Anterior cingulate cortex (tissue), 58 donors: ENCODE measurements at places on chromosomes 6 and 20.

GRCh38 chr20:4065391-4065844, 50.1 kb upstream of the RNF24 start:
- DNase-seq: no peak

- DNase-seq: no peak
Measured at GRCh38 chr6:87779542-87779941, 77.5 kb upstream of the AKIRIN2 start.

DNA sequence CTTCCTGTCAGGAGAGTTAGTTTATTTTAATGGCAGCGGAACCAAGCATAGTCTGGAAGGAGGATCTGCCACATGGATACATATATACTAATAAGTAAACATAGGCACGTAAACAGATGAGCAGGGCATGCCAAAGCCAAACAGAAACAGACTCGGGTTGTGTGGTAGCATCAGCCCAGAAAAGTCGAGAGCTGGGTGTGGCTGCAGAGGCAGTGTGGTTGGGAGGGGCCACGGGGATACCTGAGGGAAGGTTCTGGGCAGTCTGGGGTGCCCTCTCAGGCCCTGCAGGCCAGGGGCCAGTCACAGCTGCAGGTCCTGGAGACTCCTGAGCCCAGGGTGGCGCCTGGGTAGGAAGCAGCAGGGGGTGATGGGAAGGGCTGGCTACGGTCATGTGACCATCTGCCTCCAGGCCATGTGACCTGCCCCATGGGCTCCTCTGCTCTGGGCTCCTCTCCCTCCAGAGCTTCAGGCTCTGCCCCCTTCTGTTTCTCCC, 42.8 kb upstream of the MRPS10 start:
- no peak for DNase-seq

DNA sequence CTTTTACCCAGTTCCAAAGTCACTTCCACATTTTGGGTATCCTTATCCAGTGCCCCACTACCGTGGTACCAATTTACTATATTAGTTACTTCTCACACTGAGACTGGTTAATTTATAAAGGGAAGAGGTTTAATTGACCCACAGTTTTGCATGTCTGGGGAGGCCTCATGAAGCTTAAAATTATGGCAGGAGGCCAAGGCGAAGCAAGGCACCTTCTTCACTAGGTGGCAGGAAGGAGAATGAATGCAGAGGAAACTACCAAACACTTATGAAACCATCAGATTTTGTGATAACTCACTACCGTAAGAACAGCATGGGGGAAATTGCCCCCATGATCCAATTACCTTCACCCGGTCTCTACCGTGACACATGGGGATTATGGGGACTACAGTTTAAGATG, 106.7 kb upstream of the SAMD5 start:
- DNase-seq: no peak

GRCh38 chr6:170135821-170136471, 154.9 kb downstream of the DLL1 start:
- DNase-seq: no peak

GRCh38 chr6:17621003-17621402, 20.9 kb downstream of the FAM8A1 start:
- DNase-seq: no peak

GRCh38 chr20:60837173-60837770, 414.8 kb upstream of the CDH4 start:
- no peak for DNase-seq

DNA sequence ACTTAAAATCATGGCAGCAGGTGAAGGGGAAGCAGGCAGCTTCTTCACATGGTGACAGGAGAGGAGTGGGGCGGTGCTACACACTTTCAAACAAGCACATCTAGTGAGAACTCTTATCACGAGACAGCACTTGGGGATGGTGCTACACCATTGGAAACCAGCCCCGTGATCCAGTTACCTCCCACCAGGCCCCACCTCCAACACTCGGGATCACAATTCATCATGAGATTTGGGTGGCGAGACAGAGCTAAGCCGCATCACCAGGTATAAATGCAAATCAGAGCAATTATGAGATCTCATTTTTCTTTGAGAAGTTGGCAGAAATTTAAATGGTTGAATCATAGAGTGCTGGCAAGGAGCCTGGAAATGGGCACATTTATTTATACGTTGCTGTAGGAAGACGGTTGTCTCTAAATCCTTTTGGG, 31.4 kb downstream of the IGF2R start:
- no peak for DNase-seq

DNA sequence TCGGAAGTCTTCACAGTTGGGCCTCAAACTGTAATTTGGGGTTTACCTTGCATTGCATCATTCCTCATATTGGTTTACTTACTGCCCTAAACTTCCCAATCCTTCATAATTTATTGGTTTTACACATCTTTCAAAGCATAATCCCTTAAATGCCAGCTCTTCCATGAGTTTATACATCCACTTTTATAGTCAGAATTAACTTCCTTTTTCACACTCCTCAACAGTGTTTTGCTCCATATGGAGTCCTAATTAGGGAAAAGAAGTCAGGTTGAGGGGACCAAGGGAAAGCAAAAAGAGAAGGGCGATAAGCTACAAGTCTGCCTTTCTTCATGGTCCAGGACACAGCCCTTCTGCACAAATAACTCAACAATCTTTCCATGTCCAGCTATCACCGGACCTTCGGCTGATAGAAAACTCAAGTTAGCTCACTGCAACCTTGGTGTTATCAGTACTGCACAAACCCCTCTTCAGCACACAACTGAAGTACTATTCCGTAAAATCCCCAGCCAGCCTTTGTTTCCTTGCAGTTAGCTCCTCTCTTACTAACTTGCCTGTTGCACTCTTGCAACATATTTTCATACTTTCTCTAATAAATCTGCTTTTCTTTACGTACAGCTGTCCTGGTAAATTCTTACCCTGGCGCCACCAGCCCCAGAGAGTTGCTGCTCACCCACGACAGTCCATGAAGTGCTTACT, 2.0 kb downstream of the EEF1E1 start:
- no peak for DNase-seq

GRCh38 chr6:37971266-37971665, 151.7 kb downstream of the ZFAND3 start:
- no peak for DNase-seq

DNA sequence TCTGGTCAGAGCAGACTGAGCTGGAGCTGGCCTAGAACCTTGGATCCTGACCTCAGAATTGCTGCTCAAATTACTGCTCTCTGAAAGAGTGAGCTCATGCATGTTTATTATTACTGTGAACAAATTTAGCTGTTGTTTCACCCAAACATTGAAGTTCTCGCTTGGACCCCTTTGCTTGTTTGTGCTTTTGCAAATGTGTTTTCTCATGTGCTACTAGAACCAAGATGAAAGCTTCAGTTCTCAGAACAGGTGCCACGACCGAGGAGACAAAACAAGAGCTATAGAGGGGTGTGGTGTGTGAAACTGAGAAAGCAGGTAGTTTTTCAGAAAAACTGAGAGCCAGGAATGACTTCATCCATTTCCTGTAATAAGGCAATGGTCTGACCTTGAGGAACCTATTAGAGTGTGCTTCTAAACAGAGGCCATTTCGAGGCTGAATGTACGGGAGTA, 50.0 kb upstream of the ESR1 start:
- no peak for DNase-seq

GRCh38 chr6:162078126-162078525, 649.4 kb downstream of the PRKN start:
- no peak for DNase-seq

GRCh38 chr6:158066136-158066781, 84.6 kb downstream of the SYNJ2 start:
- no peak for DNase-seq

- DNase-seq: no peak
Measured at GRCh38 chr6:90583179-90583835, 3.6 kb downstream of the MAP3K7 start.

DNA sequence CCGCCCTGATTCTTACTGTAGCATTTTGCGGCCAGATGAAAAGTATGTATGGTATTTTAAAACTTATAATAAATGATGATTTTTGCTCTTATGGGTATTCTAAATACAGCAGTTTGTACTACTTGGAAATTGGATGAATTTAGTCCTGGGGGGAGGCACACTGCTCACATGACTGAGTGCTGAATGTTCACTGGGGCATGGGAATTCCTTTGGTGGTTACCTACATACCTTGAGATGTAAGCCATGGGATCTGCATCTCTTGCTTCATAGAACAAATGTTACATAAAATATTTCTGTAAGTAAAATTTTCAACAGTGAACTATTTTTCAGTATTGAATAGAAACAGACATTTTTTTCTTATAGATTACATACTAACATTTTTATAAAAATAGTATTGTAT, 71.1 kb downstream of the FIG4 start:
- no peak for DNase-seq

GRCh38 chr6:39903656-39904055, 30.6 kb downstream of the MOCS1 start:
- no peak for DNase-seq

DNA sequence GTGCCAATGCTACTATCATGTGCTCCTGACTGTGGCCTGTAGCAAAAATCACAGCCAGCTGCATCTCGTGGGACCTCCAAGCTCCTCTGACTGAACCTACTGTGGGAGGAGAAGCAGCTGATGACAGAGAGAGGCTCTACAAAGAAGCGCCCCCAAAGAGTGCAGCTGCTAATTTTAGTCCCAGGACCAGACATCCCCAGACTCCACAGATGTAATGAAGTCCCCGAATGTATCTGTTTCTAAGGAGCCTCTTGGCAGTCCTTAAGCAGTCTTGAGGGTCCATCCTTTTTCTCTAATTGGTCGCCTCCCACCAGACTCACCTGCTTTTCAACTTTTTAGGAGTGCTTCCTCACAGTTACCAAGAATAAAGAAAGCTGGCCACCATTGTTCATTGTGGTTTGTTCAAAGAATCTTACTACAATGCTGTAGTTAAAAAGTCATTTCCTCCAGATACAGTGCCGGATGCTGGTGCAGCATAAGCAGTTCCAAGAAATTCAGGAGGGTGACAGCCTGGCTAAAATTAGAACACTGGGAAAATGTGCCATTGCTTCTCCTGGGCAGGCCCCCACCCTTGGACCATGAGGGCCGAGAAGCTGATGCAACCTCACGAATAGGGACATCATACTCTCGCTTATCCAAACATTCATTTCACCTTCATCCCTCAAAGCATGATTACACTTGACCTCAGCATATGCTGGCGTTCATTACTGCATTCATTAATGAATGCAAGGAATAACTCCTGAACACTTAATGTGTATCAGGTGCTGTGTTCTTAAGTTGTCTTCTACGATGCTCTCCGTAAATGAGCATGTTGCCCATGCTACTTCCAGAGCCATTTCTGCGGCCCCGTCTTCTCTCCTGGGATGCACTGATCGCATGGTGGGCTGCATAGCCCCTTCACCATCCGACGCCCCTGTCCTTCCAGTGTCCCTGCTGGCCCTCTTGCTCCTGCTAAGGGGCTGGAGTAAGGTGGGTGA, 66.4 kb downstream of the LY86 start:
- DNase-seq: no peak

- DNase-seq: no peak
Measured at GRCh38 chr20:1844325-1845162, 50.7 kb upstream of the SIRPA start.

DNA sequence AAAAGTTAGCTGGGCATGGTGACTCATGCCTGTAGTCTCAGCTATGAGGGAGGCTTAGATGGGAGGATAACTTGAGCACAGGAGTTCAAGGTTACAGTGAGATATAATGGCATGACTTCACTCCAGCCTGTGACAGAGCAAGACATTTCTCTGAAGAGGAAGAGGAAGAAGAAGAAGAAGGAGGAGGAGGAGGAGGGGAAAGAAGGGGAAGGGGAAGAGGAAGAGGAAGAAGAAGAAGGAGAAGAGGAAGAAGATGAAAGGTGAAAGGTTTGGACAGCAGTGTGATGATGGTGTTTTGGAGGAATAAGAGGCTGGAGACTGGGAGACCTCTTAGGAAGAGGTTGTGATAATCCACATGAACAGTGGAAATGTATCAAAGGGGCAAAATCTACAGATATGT, 410.7 kb upstream of the JAG1 start:
- no peak for DNase-seq

DNA sequence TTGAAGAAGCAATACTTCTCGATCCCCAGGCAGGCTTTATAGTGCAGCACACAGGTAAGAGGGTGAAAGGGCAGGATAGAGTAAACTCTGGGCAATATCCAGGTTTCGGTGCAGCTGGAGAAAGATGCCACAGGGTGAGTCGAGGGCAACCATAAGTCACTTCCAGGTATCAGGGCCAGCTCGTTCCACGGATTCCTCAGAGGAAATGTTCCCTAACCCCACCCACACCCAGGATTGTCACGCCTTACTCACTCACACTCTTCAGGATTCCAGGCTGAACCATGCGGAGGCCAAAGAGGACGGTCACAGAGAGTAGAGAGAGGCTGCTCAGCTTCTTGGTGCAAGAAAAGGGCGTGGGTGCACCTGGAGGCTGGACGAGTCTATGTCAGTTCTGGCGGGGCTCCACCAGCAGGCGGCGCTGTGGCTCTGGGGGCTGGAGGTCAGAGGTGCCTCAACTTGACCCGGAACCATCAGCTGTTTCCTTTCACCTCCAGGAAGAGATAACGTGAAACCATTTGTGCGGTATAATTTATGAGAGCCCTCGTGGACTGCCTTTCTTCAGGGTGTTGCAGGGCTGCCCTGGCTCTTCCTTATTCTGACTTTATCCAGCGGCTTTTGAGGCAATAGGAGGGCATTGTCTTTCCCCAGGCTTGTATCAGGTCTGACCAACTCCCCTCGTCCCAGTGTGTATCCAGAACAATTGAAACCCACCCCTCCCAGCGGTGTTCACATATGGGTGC, 14.5 kb upstream of the WFDC12 start:
- no peak for DNase-seq

DNA sequence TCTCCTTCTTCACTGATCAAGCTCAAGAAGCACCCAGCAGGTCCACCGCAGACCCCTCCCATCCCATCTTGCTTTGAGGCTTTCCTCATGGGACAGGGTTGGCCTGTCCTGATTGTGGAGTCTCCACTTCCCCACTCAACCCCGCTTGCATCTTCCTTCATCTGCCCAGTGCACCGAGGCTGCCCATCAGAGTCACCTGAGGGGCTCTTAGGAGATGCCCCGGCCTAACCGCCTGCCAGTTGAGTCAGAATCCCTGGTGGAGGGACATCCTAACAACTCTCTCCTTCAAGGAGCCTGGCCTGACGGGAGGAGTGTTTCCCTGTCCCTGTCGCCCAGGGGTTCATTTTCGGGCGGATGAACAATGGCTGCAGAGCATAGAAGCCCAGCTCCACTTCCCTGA, 46.1 kb downstream of the RBM38 start:
- DNase-seq: no peak

GRCh38 chr20:18719426-18719825, 94.2 kb upstream of the SCP2D1 start:
- DNase-seq: no peak
